ENCODE measurements at places on chromosomes 1 and 21. TPM values are rescaled to one million over a fixed set of nuclear protein-coding genes. Genes with fewer than 3 reads are reported as not detected.

LTN1 gene
- 14.9 TPM for total RNA-seq

TMEM51 gene
- total RNA-seq: 11.7 TPM

OPTC gene
- total RNA-seq: not detected

RNASEL gene
- 6.3 TPM for total RNA-seq

SPRR2G gene
- total RNA-seq: not detected

TDRD10 gene
- total RNA-seq: not detected

SELENOF gene
- total RNA-seq: 137 TPM

CD48 gene
- not detected for total RNA-seq

FCRL6 gene
- total RNA-seq: not detected

OVAAL gene
- total RNA-seq: not detected

VAV3 gene
- total RNA-seq: 1.7 TPM

- no peaks in the 10 kb centered on the region for H3K36me3 ChIP-seq
- H3K4me3 ChIP-seq: peak overlapping the region; percentile 26
- peak; percentile 91 for DNase-seq
- H3K27ac ChIP-seq: peak overlapping the region; percentile 98
These were observed 7.2 kb upstream of the ETS2 start for GRCh38 chr21:38798481-38798882.

DNA sequence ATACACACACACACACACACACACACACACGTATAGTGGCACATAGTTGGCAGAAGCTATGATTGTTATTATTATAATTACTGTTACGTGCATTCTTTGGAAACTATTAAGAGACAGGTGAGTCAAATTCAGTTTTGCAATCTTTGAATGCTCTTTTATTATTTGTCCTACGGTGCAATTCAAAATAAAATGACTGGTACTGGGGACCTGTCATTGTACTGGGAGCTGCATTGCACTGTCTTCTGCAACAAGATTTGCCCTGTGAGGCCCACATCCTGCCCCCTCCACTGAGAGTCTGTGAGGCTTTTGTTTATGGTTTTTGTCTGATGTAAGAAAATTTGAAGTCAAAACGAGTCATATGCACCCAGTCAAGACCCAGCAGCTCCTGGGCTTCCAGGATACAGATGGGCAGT lies 1.9 kb downstream of the LY9 start:
- H3K4me1 ChIP-seq: peaks cover 21% of the 10 kb centered on the region
- no peak for DNase-seq
- H3K27ac ChIP-seq: no peak overlapping the region
- no peaks in the 10 kb centered on the region for H3K36me3 ChIP-seq
- no peaks in the 10 kb centered on the region for H3K27me3 ChIP-seq

- H3K4me1 ChIP-seq: no peaks in the 10 kb centered on the region
- no peaks in the 10 kb centered on the region for H3K27me3 ChIP-seq
- H3K36me3 ChIP-seq: no peaks in the 10 kb centered on the region
- no peak overlapping the region for H3K4me3 ChIP-seq
These were observed 2.5 kb downstream of the FCRL4 start for GRCh38 chr1:157595356-157595755.

GRCh38 chr1:184395937-184396480 lies 9.2 kb downstream of the C1orf21 start:
- H3K27me3 ChIP-seq: no peaks in the 10 kb centered on the region
- no peaks in the 10 kb centered on the region for H3K4me1 ChIP-seq
- no peak for DNase-seq
- H3K36me3 ChIP-seq: no peaks in the 10 kb centered on the region
- no peak overlapping the region for H3K27ac ChIP-seq
- no peak overlapping the region for H3K4me3 ChIP-seq

- no peaks in the 10 kb centered on the region for H3K27me3 ChIP-seq
- no peak overlapping the region for H3K27ac ChIP-seq
- no peaks in the 10 kb centered on the region for H3K36me3 ChIP-seq
- peaks cover 25% of the 10 kb centered on the region for H3K4me1 ChIP-seq
- no peak overlapping the region for H3K4me3 ChIP-seq
- no peak for DNase-seq
These were observed 236.2 kb downstream of the NFIA start for GRCh38 chr1:61318319-61319125.

GRCh38 chr1:10084045-10084444 lies 51.3 kb downstream of the UBE4B start:
- no peaks in the 10 kb centered on the region for H3K27me3 ChIP-seq
- H3K36me3 ChIP-seq: no peaks in the 10 kb centered on the region
- H3K4me1 ChIP-seq: no peaks in the 10 kb centered on the region
- H3K4me3 ChIP-seq: no peak overlapping the region

- H3K27ac ChIP-seq: no peak overlapping the region
- no peaks in the 10 kb centered on the region for H3K27me3 ChIP-seq
- H3K36me3 ChIP-seq: no peaks in the 10 kb centered on the region
- no peak for DNase-seq
- no peak overlapping the region for H3K4me3 ChIP-seq
These were observed 59.3 kb downstream of the MAN1C1 start for GRCh38 chr1:25675729-25676476.

- no peak overlapping the region for H3K4me3 ChIP-seq
- H3K4me1 ChIP-seq: no peaks in the 10 kb centered on the region
- H3K36me3 ChIP-seq: no peaks in the 10 kb centered on the region
- H3K27ac ChIP-seq: no peak overlapping the region
These were observed 26.3 kb upstream of the ST6GALNAC3 start for GRCh38 chr1:76048219-76048618.

DNA sequence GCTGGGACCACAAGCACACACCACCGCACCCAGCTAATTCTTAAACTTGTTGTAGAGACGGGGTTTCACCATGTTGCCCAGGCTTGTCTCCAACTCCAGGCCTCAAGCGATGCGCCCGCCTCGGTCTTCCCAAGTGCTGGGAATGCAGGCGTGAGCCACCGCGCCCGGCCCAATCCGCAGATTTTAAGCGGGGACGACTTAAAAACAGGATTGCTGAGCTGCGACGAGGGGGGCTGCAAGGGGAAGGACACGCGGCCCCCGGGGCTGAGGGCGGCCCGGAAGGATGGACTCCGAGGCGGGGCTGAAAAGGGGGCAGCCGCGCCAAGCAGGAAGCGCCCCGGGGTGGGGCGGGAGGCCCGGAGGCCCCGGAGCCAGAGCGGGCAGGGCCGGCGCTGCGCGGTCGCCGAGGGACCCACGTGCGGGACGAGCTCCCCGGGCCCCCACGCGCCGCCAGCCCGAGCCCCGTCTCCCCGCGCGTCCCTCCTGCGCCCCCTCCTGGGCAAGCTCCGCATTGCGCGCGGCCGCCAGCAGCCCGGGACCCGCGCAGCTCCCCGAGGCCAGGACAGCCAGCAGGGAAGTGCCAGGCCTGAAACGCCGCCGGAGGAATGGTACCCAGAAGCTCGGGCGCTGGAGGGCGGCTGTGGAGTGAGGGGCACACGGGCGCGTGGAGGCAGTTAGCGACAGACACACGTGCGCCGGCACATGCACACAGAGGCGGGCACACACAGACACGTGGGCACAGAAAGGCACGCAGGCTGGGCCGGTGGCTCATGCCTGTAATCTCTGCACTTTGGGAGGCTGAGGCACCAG lies 5.5 kb upstream of the PRKCZ start:
- H3K27me3 ChIP-seq: peaks cover 22% of the 10 kb centered on the region
- H3K27ac ChIP-seq: no peak overlapping the region
- H3K36me3 ChIP-seq: no peaks in the 10 kb centered on the region
- H3K4me3 ChIP-seq: no peak overlapping the region
- no peaks in the 10 kb centered on the region for H3K4me1 ChIP-seq

DNA sequence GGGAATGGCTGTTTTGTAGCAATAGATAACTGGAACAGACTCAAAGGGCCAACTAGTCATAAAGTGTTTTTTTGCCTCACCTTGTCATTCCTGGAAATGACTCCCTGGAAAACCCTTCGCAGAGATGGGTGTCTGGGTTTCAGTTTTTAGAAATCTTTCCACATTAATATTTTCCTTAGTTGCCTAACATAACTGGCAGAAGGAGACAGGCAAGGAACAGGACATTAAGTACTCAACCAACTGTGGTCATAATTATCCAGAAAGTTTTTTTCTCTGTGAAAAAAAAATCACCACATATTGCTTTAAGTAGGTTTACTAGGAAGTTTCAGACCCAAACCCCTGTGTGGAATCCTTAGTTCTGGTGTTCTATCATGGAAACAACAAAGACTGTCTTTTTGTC lies 3.4 kb upstream of the CMPK1 start:
- DNase-seq: no peak
- H3K27me3 ChIP-seq: no peaks in the 10 kb centered on the region
- H3K27ac ChIP-seq: no peak overlapping the region
- H3K4me1 ChIP-seq: peaks cover 29% of the 10 kb centered on the region
- no peak overlapping the region for H3K4me3 ChIP-seq
- H3K36me3 ChIP-seq: no peaks in the 10 kb centered on the region

GRCh38 chr1:43430831-43431230 lies 22.9 kb downstream of the HYI start:
- H3K36me3 ChIP-seq: peaks cover 17% of the 10 kb centered on the region
- no peak for DNase-seq
- no peak overlapping the region for H3K4me3 ChIP-seq
- H3K27ac ChIP-seq: no peak overlapping the region

- no peak overlapping the region for H3K27ac ChIP-seq
- no peaks in the 10 kb centered on the region for H3K4me1 ChIP-seq
- H3K36me3 ChIP-seq: no peaks in the 10 kb centered on the region
- no peaks in the 10 kb centered on the region for H3K27me3 ChIP-seq
These were observed 18.4 kb upstream of the RCAN3 start for GRCh38 chr1:24484199-24484598.

DNA sequence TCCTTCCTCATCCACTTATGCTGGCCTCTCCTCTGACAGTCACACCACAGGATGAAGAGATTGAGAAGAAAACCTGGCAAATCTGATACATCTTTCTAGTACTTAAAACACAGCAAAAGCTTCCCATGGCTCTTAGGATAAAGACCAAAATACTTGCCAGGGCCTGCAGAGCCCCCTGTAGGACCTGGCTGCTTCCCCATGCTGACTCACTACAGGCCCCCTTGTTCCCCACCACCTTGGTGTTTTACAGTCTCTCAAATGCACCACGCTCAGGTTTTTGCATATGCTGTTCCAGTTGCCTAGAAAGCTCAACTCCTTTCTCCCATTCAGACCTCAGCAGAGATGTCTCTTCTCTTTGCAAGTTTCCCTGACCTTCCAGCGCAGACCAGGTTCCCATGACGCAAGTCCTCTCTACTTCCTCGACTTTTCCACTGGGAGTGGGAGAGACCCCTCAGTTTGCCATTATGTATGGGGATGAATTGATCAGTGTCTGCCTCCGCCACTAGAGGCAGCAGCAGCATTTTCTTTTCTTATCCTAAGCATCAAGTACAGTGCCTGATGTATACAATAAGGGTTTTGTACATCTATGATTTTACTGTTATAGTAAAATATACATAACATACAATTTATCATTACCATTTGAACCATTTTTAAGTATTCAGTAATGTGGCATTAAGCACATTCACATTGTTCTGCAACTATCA lies 113.8 kb upstream of the C8B start:
- no peak for DNase-seq
- H3K27ac ChIP-seq: no peak overlapping the region
- H3K4me3 ChIP-seq: no peak overlapping the region
- no peaks in the 10 kb centered on the region for H3K36me3 ChIP-seq
- H3K4me1 ChIP-seq: no peaks in the 10 kb centered on the region

GRCh38 chr1:63799820-63800219 lies 26.0 kb downstream of the ROR1 start:
- H3K27ac ChIP-seq: no peak overlapping the region
- no peaks in the 10 kb centered on the region for H3K27me3 ChIP-seq
- DNase-seq: no peak

DNA sequence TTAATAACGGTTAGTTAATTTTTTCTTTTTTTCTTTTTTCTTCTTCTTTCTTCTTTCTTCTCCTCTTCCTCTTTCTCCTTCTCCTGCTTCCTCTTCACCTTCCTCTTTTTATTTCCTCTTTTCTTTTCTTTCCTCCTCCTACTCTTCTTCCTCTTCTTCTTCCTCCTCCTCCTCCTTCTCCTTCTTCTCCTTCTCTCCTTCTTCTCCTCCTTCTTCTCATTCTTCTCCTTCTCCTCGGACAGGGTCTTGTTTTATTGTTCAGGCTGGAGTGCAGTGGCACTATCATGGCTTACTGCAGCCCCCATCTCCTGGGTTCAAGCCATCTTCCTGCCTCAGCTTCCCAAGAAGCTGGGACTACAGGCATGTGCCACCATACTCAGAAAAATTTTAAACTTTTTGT lies 13.4 kb upstream of the ACBD3 start:
- H3K27ac ChIP-seq: no peak overlapping the region
- no peaks in the 10 kb centered on the region for H3K36me3 ChIP-seq
- no peak overlapping the region for H3K4me3 ChIP-seq
- no peak for DNase-seq
- H3K27me3 ChIP-seq: no peaks in the 10 kb centered on the region

GRCh38 chr1:234205966-234206365 lies 167.3 kb upstream of the COA6 start:
- no peaks in the 10 kb centered on the region for H3K27me3 ChIP-seq
- H3K4me3 ChIP-seq: no peak overlapping the region
- no peaks in the 10 kb centered on the region for H3K36me3 ChIP-seq
- no peak overlapping the region for H3K27ac ChIP-seq
- H3K4me1 ChIP-seq: peaks cover 13% of the 10 kb centered on the region
- DNase-seq: peak; percentile 33

GRCh38 chr1:2027961-2028583 lies 8.9 kb downstream of the GABRD start:
- peaks cover 82% of the 10 kb centered on the region for H3K27me3 ChIP-seq
- H3K27ac ChIP-seq: no peak overlapping the region
- no peaks in the 10 kb centered on the region for H3K4me1 ChIP-seq
- H3K36me3 ChIP-seq: no peaks in the 10 kb centered on the region
- DNase-seq: no peak

- H3K36me3 ChIP-seq: no peaks in the 10 kb centered on the region
- no peaks in the 10 kb centered on the region for H3K4me1 ChIP-seq
- no peak for DNase-seq
- no peak overlapping the region for H3K27ac ChIP-seq
- no peak overlapping the region for H3K4me3 ChIP-seq
- H3K27me3 ChIP-seq: no peaks in the 10 kb centered on the region
These were observed 67.0 kb downstream of the RASAL2 start for GRCh38 chr1:178160736-178161475.

- H3K4me1 ChIP-seq: no peaks in the 10 kb centered on the region
- H3K27me3 ChIP-seq: no peaks in the 10 kb centered on the region
- no peak overlapping the region for H3K4me3 ChIP-seq
- H3K27ac ChIP-seq: no peak overlapping the region
These were observed 17.8 kb downstream of the WNT9A start for GRCh38 chr1:227929751-227930472.

- no peak for DNase-seq
- no peak overlapping the region for H3K4me3 ChIP-seq
- H3K36me3 ChIP-seq: no peaks in the 10 kb centered on the region
- H3K4me1 ChIP-seq: no peaks in the 10 kb centered on the region
These were observed 509.8 kb upstream of the ADAMTS5 start for GRCh38 chr21:27476696-27477095.

- no peak for DNase-seq
- H3K4me3 ChIP-seq: no peak overlapping the region
- no peak overlapping the region for H3K27ac ChIP-seq
- H3K36me3 ChIP-seq: no peaks in the 10 kb centered on the region
- no peaks in the 10 kb centered on the region for H3K4me1 ChIP-seq
These were observed 235.3 kb downstream of the PRDM2 start for GRCh38 chr1:13935336-13935735.
